ENCODE measurements at places on chromosomes 12 and 14.
A peak's percentile ranks its signal among the peaks of the same experiment; 100 is the strongest.

DNA sequence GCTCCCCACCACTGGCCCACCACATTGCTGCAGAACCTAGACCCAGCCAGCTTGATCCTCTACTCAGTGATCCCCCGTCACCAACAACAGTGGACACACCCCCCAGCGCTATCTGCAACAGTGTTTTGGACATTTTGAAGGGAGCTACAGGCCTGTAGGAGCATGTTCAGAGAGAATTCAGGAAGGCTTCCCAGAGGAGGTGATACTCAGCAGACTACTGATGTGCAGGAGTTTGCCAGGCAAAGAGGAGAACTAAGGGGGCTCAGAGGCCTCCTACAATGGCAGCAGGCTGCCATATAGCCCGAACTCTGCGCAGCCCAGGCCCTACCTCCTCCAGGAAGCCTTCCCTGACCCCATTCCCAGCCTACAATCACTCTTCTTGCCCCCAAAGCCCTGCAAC is 70.0 kb downstream of the SYNE3 start:
- DNase-seq: no peak

DNA sequence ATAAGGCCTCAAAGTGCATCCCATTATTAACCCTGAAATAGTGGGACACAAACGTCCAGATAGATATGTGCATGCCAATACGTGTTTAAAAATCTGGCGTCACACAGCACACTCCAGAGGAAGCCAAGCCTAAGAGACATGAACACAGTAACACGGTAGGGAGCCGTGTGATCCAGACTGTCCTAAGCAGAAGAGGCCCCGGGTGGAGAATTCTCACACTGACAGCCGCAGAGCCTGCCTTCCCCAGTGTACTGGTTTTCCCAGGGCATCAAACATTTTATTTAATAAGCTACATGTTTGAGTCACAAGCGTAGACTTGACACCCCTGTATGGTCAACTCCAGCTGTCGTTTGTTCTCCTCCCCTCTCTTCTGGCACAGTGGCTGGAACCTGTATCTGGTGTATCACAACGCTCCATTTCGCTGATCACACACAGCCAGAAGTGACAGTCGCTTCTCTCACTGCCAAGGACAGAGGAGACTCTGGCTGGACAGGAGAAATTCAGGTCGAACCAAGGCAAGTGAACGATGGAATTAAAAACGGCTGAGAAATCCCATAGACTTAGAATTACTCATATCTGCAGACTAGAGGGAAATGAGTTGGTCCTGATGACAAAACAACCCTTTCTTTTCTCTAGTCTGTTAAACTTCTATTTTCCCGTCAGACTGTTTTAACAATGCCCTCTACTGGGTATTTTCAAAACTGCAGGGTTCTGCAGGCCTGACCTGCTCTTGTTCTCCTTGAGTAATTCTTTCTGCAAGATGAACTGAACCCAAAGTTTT is 359.9 kb downstream of the RGS6 start:
- peak; percentile 65 for DNase-seq

DNA sequence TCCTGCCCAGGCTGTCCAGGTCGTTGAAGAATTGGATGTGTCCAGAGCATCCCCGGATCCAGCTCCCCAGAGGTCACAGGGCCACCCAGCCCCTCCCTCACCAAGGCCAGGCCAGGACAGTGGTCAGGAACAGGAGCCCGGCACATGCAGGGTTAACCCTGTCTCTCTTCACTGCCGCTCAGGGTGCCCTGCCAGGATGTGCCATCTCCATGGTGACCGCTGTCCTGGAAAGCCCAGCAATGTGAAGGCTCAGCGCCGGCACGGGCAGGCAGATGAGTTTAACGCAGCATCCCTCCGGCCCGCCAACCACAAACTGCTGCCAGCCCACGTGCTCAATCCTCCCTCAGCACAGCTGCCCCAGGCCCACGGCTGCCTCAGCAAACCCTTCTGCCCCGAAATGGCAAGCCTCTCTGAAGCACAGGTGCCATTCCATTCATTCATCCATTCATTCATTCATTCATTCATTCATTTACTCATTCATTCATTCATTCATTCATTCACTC is 4.4 kb downstream of the TMEM179 start:
- no peak for DNase-seq

- no peak for DNase-seq
These were observed 2.2 kb downstream of the CALM1 start for GRCh38 chr14:90398841-90399540.

- no peak for DNase-seq
These were observed 10.7 kb downstream of the CCND2 start for GRCh38 chr12:4284306-4284705.

GRCh38 chr14:23580948-23581281 is 2.3 kb upstream of the JPH4 start:
- DNase-seq: no peak

DNA sequence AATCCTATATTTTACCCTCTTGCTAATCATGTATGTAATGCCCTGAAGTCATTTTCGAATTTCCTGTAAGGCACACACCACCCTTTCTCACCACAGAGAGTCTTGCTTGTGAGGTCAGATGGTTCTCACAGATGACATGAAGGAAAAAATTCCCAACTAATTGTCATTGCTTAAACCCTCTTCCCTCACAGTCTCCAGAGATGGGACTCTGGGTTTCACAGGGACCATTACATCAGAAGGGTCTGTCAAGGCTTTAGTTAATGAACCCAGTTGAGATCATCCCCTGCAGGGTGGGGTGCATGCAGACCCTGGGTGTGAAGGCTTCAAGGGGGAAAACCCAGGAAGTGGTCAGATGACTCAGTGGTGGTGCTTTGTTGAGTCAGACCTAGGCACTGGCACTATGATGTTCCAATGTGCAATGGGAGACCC is 229.6 kb downstream of the BCAT1 start:
- DNase-seq: no peak

DNA sequence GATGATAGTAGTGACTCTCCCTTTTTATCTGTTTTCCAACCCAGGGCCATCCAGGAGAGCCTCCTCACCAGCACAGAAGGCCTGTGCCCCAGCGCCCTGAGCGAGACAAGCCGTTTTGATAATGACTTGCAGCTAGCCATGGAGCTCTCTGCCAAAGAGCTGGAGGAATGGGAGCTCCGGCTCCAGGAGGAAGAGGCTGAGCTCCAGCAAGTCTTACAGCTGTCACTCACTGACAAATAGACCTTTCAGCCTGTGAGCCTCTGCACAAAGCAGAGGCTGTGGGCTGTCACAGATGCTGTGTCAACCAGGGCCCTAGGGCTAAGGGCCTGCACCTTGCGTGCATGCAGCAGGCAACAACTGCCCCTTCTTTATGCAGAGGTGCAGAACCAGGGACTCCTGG is 11.0 kb downstream of the C12orf76 start:
- DNase-seq: no peak

GRCh38 chr12:6049587-6049986 is 74.9 kb downstream of the VWF start:
- no peak for DNase-seq

DNA sequence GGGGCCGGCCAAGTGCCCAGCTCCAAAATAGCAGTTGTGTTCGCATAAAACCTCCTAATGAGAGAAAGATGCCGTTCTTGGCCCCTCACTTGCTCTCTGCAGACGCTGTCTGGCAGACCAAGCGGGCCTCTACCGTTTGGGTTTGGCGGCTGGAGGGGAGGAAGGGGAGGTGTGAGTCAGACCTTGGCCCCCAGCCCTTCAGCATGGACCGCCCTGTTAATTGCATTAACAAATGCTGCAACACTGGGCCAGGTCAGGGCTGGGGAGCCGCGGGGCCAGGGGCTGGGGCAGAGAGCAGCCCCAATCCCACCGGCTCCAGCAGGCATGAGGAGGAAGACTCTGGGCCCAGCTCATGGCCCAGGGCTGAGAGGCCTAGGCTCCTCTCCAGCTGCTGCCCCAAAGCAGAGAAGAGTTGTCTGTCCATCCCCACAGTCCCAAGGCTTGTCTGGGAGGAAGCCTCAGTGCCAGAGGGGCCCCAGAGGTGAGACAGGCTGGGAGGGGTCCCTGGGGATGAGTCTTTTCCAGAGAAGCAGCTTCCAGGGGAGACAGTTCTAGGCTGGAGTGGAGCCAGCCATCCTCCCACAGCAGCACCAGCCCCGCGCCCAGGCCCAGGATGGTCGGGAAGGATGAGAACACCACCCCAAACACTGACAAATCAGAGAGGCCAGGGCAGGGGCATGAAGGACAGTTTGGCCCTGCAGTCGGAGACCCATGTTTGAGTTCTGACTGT is 16.9 kb downstream of the LTBP2 start:
- DNase-seq: no peak

DNA sequence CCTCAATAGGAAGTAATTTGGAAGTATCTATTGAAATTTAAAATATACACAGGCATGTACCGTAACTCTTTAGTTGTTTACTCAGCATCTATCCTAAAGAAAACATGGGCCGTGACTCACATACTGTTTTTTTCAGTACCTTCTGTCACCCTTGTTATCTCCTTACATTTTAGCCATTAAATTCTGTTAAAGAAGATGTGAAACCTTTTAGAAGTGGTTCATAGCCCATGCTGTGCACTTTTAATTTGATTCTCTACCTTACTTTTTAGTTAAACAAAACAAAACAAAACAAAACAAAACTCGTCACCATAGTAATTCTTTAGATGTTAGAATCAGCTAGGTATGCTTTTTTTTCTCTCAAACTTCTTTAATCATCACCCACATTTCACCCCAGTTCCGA is 494.4 kb upstream of the RGS6 start:
- DNase-seq: no peak

DNA sequence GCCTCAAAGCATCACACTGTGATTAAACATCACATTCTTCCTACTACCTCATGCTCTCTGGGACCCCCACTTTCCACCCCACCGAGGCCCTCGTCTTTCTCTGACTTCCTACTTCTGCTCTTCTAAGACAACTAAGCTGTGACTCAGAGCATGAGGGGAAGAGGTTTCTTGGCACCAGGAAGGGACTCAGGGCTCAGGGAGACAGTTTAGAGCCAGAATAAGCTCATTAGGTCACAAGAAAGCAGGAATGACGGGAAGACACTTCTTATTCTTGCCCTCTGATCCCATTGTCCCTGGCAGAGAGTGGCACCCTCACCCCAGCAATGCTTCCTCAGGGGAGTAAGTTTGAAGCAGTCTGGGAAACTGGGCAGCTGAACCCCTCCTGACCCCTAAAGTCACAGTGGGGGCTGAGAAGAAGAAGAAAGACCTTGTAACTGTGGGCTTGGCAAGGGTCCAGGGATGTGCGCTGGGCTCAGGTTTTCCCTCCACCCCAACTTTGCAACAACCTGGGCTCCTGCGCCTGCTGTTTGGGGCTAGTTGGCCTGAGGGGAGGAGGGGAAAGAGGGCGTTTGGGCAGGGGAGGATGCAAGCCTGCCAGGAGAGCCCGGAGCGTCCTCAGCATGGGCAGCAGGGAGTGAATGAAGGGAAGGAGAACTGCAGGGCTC is 64.6 kb upstream of the ACTN1 start:
- DNase-seq: peak; percentile 25

DNA sequence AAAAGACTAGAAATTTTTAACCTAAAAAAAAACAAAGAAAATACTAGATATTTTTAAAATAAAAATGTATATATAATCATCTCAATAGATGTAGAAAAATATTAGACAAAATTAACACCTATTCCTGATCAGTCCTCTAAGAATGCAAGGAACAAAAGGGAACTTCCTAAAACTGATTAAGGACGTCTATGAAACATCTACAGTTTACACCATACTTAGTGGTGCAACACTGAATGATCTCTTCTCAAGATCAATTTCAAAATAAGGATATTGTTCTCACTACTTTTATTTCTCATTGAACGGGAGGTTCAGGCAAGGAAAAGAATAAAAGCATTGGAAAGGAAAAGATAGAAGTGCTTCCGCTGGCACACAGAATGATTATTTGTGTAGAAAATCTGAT is 16.0 kb downstream of the OLR1 start:
- no peak for DNase-seq

DNA sequence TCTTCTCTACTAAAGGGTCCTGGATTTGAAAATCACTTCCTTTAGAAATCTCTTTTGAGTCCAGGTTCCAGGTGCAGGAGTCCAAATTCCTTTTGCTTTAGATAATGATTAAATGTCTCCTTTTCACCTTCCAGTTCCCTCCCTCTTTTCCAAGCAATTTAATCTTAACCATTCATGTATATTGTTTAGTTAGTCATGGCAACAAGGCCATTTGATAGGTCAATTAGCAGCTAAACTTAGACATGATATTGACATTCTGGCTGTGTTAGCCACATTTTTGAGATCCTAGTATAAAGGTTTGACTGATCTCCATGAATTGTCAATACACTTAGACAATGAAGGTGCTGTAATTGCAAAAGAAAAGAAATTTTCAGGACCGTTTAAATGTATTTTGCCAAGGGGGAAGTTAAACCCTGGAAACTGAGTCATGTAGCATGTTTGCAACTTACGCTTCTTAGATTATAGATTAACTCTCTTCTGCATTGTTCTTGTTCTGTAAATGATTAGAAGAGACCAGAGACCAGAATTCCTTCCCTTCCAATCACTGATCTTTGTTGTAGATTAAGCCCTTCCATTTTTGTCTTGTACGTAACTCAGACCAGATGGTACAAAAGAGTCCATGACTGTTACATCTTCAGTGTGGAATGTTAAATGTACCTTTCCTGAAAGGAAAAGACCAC is 12.4 kb upstream of the C12orf75 start:
- DNase-seq: no peak

DNA sequence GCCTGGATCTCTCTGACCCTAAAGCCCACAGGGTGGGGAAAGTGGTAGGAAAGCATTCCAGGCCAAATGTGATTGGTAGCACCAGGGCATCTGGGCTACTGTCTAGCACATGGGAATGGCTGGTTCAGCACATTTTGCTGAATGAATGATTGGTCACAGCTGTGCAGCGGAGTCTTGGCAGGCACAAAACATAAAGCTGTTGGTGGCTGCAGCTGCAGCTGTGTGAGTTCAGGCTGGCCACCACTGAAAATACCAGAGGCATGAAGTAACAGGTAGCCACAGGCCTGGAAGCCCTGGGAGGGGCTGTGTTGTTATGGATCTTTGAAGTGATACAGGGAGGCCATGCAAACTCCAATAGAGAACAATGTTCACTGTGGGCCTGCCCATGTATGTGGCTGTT is 72.7 kb downstream of the MYRFL start:
- DNase-seq: no peak

DNA sequence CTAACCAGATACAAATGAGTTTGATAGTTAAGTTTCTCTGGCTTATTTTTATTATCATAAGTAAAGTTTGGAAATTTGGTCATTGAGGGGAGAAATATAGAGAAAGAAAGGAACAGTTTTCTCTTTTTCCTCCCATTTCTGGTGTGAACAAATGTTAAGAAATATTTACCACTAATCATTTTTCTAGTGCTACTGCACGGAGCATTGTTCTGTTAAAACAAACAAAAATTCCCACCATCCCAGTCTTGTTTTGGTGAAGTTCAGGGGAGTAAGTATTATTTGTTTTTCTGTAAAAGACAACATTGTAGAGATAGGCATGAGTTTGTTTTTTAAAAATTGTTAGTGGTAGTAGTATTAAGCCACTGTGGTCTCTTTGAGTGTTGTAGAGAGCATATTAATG is 135.3 kb downstream of the FGD4 start:
- no peak for DNase-seq

GRCh38 chr14:100872259-100873095 is 31.0 kb downstream of the RTL1 start:
- no peak for DNase-seq

DNA sequence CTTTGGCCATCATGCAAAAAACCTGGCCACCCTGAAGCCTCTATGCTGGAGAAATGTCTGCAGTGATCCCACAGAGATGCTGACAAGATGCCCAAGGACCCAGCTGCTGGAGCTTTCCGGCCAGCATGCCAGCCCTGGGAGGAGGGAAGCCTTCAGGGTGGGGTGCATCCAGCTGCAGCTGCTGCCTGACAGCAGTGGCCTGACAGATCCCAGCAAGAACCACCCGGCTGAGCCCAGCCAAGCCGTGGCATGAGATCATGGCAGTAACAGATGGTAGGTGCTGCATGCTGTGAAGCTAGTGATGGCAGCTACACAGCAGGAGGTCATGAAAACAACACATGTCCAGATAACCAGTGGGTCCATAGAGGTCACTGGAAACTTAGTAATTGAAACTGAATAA is 13.8 kb downstream of the CLBA1 start:
- DNase-seq: no peak

Data from RKO (cell line).